HepG2 (cell line): ENCODE measurements at places on chromosomes 16 and 17. TPM values are rescaled to one million over a fixed set of nuclear protein-coding genes. Genes with fewer than 3 reads are reported as not detected.

DNA sequence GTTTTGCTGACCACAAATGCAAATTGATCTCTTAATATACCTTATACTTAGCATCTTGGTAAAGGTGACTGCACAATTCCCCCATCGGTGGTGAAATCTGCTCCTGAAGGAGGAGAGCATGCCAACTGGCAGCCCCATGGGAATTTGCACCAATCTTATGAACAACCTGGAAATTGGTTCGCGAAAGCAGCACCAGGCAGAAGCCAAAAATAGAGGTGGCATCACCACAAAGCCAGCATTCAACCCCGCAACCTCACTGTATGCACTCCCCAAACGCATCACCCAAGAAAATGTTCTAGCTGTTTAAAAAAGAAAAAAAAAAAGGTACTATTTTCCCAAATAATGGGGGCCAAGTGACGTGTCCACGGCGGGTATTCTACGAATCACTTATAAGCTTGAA, 213.4 kb downstream of the ZFHX3 start:
- H3K27me3 ChIP-seq, result no peaks in the 10 kb centered on the region
- H3K4me3 ChIP-seq, result no peak overlapping the region
- no peaks in the 10 kb centered on the region for H3K4me1 ChIP-seq
- no peak overlapping the region for H3K27ac ChIP-seq
- no peak for DNase-seq

- H3K27ac ChIP-seq, result no peak overlapping the region
- no peak overlapping the region for H3K4me3 ChIP-seq
- H3K27me3 ChIP-seq, result peaks cover 13% of the 10 kb centered on the region
- DNase-seq, result no peak
- no peaks in the 10 kb centered on the region for H3K36me3 ChIP-seq
- no peaks in the 10 kb centered on the region for H3K4me1 ChIP-seq
These were observed 49.8 kb upstream of the SCNN1B start for GRCh38 chr16:23252310-23252709.

DNA sequence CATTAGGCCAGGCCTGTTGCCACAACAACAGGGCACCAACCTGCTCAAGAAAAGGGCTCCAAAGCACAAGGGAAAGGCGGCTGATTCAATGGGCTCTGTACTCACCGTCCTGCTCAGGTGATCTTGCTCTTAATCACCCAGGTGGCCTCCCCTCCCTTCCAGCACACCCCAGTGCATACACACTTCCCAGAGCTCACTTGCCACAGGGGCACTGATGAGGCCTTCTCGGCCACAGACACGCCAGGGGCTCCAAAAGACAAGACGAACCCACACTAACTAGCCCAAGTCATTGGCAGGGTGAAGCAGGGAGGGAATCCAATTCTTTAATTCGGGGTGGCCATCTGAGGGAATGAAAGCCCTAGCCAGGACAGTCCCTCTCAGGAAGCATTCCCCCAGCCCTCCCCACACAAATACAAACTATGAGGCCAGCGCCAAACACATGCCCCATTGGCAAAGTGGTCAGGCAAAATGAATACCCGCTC, 1.4 kb downstream of the MYO18A start:
- peak; percentile 29 for DNase-seq
- peak overlapping the region; percentile 88 for H3K4me3 ChIP-seq
- H3K4me1 ChIP-seq, result peaks cover 37% of the 10 kb centered on the region
- no peaks in the 10 kb centered on the region for H3K27me3 ChIP-seq
- H3K36me3 ChIP-seq, result no peaks in the 10 kb centered on the region

The ITPRIPL2 gene
- total RNA-seq, result 11.7 and 12.6 TPM in 2 replicates

The SLC5A11 gene
- 1.7 and 3.3 TPM in 2 replicates for total RNA-seq

The ITGB3 gene
- 0.15 and 0.31 TPM in 2 replicates for total RNA-seq

The TTYH2 gene
- 0.32 and 0.77 TPM in 2 replicates for total RNA-seq
